ENCODE measurements at places on chromosomes 3 and 15. TPM values are rescaled to one million over a fixed set of nuclear protein-coding genes. Genes with fewer than 3 reads are reported as not detected.

SKOR1 gene
- 0.12 TPM for total RNA-seq

- DNase-seq, result no peak
Measured at GRCh38 chr3:194521510-194522260, 34.9 kb upstream of the ATP13A3 start.

DNA sequence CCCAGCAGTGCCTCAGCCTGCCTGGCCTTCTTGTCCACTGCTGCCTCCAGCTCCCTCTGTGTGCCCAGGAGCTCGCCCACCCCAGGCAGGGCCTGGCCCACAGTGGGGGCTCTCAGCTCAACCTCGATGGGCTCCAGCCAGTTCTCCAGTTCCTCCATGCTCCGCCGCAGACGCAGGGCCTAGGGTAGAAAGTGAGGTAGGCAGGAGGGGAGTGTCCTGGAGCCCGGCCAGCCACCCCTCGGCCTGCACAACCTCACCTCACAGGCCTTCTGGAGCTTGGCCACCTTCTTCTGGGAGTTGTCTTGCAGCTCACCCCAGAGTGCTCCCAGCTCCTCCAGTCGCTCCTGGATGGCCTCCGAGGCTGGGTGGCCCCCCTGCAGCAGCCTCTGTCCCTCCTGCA, 18.7 kb downstream of the PLA2G4B start:
- no peak for DNase-seq

- DNase-seq, result no peak
Measured at GRCh38 chr15:34059476-34059875, 20.5 kb upstream of the AVEN start.

- no peak for DNase-seq
Measured at GRCh38 chr3:190989218-190989617, 126.7 kb upstream of the GMNC start.

LAMB2 gene
- total RNA-seq, result not detected

GRCh38 chr3:105493305-105493892, 126.7 kb downstream of the ALCAM start:
- no peak for DNase-seq

RASGRF1 gene
- total RNA-seq, result not detected

GRCh38 chr3:156456771-156457224, 98.1 kb downstream of the SSR3 start:
- DNase-seq, result no peak

RAD51 gene
- total RNA-seq, result 67.1 TPM

FBLN2 gene
- not detected for total RNA-seq

- no peak for DNase-seq
Measured at GRCh38 chr15:94882071-94882712, 650.8 kb downstream of the MCTP2 start.

SORD gene
- 14.5 TPM for total RNA-seq

GRCh38 chr3:122989856-122990575, 37.5 kb downstream of the SEMA5B start:
- no peak for DNase-seq

DNA sequence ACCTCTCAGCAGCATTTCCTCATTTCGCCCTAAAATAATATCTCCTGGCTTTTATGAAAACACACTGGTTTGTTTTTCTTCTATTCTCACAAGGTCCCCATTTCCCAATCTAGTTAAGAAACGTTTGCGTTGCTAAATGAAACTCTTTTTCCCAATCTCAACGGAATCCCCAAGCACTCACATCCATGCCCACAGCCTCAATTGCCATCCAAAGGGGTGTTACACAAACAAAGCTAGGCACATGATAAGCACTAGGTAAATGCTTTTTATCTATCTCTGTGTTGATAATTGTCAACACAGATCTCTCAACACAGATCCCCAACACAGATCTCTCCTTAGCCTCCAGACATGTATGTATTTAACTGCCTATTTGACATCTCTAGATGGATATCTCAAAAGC, 35.2 kb upstream of the TF start:
- DNase-seq, result no peak

CLRN1 gene
- total RNA-seq, result not detected

PLA2G4D gene
- not detected for total RNA-seq

DNA sequence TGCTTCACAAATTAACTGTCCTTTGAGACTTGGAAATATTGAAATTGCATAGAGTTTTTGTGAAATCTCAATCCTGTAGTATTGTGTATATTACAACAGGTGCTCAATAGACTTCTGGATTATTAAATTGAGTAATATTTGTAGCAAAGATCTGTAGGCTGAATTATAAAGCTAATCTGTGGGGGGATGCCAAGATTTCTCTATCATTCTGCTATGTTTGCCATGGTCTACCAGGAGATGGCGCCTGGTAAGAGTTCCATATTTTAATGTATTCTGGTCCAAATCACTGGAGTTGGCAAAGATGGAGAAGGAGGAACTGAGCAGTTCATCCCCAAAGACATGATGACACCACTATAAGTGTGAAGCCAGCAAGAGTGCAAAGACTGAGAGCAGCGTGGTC, 340.9 kb upstream of the TPRG1 start:
- no peak for DNase-seq

Measured in activated CD4-positive, alpha-beta memory T cell treated with anti-CD3 and anti-CD28 coated beads for 36 hours (primary cell).